Sigmoid colon (tissue), 7 donors: ENCODE measurements at places on chromosomes 5 and 9. TPM values are rescaled to one million over a fixed set of nuclear protein-coding genes. Genes with fewer than 3 reads are reported as not detected.

RNF180 gene
- polyA plus RNA-seq = 0.23 TPM

ADAMTSL1 gene
- polyA plus RNA-seq = 3.7 TPM

CD274 gene
- polyA plus RNA-seq = 4.2 TPM

POLR3G gene
- 0.46 TPM for polyA plus RNA-seq

ZNF462 gene
- polyA plus RNA-seq = 2.5 TPM

FAM151B gene
- 1.2 TPM for polyA plus RNA-seq

MIGA2 gene
- 44.3 TPM for polyA plus RNA-seq

CRB2 gene
- polyA plus RNA-seq = 0.46 TPM

PCDHGB7 gene
- polyA plus RNA-seq = 0.60 TPM

PRKAA1 gene
- polyA plus RNA-seq = 29.3 TPM

FOXD4L5 gene
- polyA plus RNA-seq = not detected

KLHL9 gene
- polyA plus RNA-seq = 8.8 TPM

OBP2B gene
- not detected for polyA plus RNA-seq

DOK3 gene
- 7.2 TPM for polyA plus RNA-seq

PCDHA1 gene
- polyA plus RNA-seq = not detected

SHLD3 gene
- polyA plus RNA-seq = 2.4 TPM

SLC4A9 gene
- not detected for polyA plus RNA-seq

BTNL9 gene
- polyA plus RNA-seq = 0.46 TPM

COL27A1 gene
- polyA plus RNA-seq = 5.5 TPM

TXNDC8 gene
- polyA plus RNA-seq = not detected

KIAA1958 gene
- 1.7 TPM for polyA plus RNA-seq

CNTNAP3B gene
- polyA plus RNA-seq = 0.46 TPM

PCDHA12 gene
- polyA plus RNA-seq = not detected

GLE1 gene
- 24.6 TPM for polyA plus RNA-seq

VCAN gene
- polyA plus RNA-seq = 0.69 TPM

SUSD1 gene
- polyA plus RNA-seq = 5.5 TPM

IL13 gene
- not detected for polyA plus RNA-seq

ORM1 gene
- polyA plus RNA-seq = 1.1 TPM

PRRT1B gene
- polyA plus RNA-seq = 3.6 TPM

CNTLN gene
- polyA plus RNA-seq = 2.4 TPM

ADGRD2 gene
- not detected for polyA plus RNA-seq

KIAA0825 gene
- 0.48 TPM for polyA plus RNA-seq

RGS7BP gene
- 0.25 TPM for polyA plus RNA-seq

C5orf52 gene
- not detected for polyA plus RNA-seq

PDLIM4 gene
- polyA plus RNA-seq = 11.4 TPM

ANXA1 gene
- 132 TPM for polyA plus RNA-seq

STK32A gene
- polyA plus RNA-seq = under 0.01 TPM

GARIN3 gene
- polyA plus RNA-seq = not detected

PCAT7 gene
- 1.8 TPM for polyA plus RNA-seq

LPAR1 gene
- 14.1 TPM for polyA plus RNA-seq

RNF208 gene
- 8.8 TPM for polyA plus RNA-seq

PCDHB14 gene
- 1.0 TPM for polyA plus RNA-seq

PCDHGB1 gene
- 0.26 TPM for polyA plus RNA-seq

MRPL41 gene
- 132 TPM for polyA plus RNA-seq

ZNF354B gene
- 0.92 TPM for polyA plus RNA-seq

F2RL1 gene
- polyA plus RNA-seq = 15.0 TPM

IFNB1 gene
- polyA plus RNA-seq = not detected

CSNK1A1 gene
- 85.3 TPM for polyA plus RNA-seq

IL5 gene
- polyA plus RNA-seq = not detected

PCDHGA10 gene
- 0.23 TPM for polyA plus RNA-seq

CNTFR gene
- polyA plus RNA-seq = 4.2 TPM

DBH gene
- not detected for polyA plus RNA-seq

RGS14 gene
- 16.2 TPM for polyA plus RNA-seq

CANX gene
- polyA plus RNA-seq = 77.2 TPM

GADD45G gene
- 26.3 TPM for polyA plus RNA-seq

PDE6A gene
- 1.6 TPM for polyA plus RNA-seq

CTNND2 gene
- polyA plus RNA-seq = not detected

IFNA21 gene
- not detected for polyA plus RNA-seq
